Hypothalamus (tissue), 51 donors: ENCODE measurements at places on chromosomes 7 and 10.

DNA sequence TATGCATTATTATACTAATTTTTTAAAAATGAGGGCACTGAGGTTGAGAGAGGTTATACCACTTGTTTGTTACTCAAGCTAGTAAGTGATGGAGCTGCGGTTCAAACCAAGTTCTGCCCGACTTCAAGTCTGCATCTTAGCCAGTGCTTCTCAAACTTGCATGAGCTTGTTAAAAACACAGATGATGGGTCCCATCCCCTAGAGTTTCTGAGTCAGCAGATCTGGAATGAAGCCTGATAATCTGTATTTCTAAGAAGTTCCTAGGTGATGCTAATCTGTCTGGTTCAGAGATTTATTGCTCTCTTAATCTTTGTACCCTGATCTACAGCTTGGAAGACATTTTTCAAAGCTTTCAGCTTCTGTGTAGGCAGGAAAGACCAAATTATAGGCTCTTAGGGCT, 67.7 kb upstream of the CC2D2B start:
- no peak for DNase-seq

DNA sequence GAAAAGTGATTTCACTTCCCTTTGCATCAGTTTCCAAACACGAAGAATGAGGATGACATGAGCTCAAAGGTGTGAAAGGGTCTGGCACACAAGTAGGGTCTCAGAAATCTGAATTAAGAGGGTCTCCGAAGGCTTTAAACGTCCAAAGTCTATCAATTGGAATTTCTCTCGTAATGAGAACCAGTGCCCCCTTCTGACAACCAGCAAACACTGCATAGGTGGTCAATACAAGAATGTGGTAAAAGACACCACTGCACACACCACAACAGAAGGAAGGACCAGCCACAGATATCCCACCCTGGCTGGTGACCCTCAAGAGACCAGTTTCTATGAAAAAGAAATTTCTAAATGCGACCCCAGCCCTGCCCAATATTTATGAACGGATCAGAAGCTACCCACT, 78.1 kb downstream of the CALN1 start:
- DNase-seq, result no peak

- no peak for DNase-seq
Observed at GRCh38 chr7:113331155-113331898, 213.0 kb upstream of the SMIM30 start.

- DNase-seq, result no peak
Observed at GRCh38 chr7:47932016-47932415, 16.2 kb downstream of the PKD1L1 start.

GRCh38 chr10:33190406-33190805, 144.1 kb downstream of the NRP1 start:
- DNase-seq, result no peak

DNA sequence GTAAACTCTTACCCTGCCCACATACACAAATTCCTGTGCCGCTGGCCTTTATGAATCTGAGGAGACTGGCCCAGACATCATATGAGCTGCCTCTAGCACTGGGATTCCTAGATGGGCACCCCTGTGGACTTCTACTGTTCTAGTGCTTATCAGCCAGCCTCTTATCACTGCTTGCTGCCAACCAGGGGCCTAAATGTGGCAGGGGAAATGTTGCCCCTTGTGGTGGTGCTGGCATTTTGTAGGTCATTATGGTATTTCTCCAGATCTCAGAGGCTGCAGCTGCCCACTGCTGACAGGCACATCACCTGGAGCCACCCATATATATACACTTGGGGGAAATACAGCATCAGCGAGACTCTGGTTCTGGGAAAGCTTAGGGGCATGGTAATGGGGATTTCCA, 5.4 kb downstream of the SFR1 start:
- no peak for DNase-seq

- no peak for DNase-seq
Observed at GRCh38 chr10:23980094-23980493, 228.8 kb upstream of the KIAA1217 start.

GRCh38 chr10:3935141-3935540, 150.1 kb upstream of the KLF6 start:
- DNase-seq, result no peak

DNA sequence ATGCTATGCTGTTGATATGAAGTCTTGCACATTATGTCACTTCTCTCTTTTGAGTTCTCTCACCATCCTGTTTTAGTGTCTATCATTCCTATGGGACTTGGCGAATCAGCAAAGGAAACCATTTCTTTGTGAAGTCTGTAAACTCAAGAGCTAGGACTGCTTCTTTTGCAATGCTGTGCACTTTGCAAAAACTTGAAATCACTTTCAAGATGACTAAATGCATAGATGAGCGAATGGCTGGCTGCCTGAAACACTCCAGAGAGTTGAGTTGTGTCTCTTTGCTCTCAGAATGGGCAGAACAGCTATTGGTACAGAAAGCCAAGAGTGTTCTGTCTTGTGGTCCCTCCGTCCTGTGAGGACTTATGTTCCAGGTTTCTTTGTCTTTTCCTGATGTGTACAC, 18.3 kb upstream of the ELMO1 start:
- no peak for DNase-seq

DNA sequence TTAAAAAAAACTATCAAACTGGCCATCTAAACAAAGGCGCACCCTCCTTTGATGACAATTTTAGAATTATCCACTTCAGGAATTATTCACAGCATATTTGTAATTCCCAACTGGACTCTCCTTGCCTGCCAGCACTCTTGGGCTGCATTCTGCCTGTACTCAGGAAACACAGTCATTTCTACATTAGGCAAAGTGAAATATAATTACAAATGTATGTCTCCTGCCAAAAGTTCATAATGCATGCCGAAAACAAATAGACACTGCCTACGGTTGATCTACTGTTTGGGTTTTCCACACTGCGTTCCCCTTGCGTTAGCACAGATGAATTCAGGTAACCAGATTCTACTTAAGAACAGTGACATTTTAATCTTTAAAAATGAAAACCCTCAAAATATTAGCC, 1.9 kb downstream of the HGF start:
- DNase-seq, result no peak

DNA sequence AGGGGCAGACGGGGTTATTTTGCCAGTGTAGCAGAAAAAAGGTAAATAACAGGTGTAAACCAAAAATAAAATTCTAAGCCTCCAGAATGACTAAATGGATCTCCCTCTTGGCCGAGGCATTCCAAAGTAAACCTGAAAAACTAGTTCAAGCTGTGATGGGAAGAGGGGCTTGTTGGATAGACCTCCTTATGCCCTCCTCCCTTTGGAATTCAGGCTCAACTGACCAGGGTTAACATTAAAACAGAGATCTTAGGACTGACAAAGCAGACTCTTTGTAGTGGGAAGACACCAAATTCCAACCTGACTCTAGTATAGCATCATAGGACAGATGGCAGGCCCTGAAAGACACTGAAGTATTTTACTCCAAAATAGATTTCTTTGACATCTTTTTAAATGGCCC, 113.8 kb upstream of the ITGB1 start:
- no peak for DNase-seq

- DNase-seq, result no peak
Observed at GRCh38 chr10:127450644-127451043, 98.5 kb upstream of the NPS start.

DNA sequence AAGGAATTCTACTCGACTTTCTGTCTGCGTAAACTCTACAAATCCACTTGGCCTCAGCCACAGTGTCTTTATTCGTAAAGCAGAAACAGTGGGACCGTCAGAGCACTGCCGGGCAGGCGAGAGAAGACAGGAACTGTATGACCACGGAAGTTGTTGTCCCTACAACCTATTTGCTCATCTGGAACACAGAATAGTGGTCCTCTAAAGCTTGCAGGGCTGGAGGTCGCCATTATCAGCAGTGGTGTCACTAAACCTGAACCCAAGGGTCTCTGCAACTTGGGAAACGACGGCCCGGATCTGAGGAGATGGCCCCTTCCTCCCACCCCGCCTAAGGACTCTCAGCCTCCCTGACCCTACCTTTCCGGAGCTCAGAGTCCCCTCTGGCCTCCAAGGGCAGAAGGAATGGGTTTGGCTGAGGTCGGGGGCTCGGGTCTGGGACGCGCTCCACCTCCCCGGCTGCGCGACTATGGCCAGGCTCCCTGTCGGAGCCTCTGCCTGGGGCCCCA, 442 bp downstream of the STYXL1 start:
- no peak for DNase-seq

DNA sequence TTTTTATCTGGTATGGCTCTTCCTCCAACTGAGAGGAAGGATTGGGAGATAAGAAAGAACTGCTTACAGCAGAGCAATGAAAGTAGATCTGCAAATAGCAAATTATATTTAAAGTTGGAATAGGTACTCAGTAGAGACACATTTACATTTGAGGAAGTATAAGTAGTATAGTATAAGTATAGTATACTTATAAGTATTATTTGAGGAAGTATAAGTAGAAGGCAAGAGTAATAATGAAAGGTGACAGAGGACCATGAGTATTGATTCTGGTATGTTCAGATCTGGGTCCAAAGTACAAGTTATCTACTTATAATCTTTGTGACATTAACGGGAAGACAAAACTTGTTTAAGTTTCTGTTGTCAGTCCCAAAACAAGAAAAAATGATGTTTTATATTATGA, 527.6 kb upstream of the SORCS1 start:
- DNase-seq, result no peak

GRCh38 chr7:10930551-10930950, 43.1 kb upstream of the PHF14 start:
- no peak for DNase-seq

- DNase-seq, result no peak
Observed at GRCh38 chr10:75619635-75620034, 188.2 kb downstream of the LRMDA start.

DNA sequence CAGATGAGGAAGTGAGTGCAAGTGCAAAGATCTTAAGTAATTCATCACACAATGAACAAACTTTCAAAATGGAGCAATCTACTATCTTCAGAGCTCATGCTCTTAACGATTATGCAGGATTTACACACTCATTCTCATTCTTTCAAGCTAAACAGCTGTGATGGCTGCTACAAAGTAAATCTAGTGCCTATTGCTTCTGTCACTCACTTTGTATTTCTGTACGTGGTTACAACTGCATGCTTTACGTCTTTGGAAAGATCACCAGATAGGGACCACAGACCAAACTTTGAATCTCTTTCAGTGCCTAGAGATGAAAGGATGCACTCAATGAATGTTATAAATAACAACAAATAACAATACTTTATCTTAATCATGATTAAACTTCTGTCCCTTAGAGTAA, 194.6 kb downstream of the MAGI2 start:
- DNase-seq, result no peak

GRCh38 chr10:71354776-71355175, 35.7 kb downstream of the SLC29A3 start:
- no peak for DNase-seq

DNA sequence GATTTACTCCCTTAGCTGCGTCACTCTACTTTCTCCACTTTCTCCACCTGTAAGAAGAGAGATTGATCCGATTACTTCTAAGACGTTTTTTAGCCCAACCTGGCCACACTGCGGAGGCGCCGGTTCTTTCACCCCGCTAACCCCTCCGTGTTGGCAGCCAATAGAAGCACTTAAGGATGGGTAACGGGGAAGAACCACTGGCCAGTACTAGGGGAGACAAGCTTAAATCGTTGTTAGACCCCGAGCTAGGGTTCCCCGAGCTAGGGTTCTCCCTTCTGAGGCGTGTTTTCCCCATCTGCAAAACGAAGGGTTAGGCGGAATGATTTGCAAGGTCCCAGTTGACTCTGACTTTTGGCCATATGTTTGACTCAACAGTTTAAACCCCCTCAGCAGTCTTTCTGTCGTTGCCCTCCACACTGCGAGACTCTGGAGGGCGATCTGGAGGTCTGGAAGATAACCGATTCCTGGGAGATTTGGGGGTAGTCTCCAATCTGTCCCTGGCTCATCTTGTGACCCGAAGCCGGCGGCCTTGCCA, 644 bp downstream of the UMAD1 start:
- no peak for DNase-seq

DNA sequence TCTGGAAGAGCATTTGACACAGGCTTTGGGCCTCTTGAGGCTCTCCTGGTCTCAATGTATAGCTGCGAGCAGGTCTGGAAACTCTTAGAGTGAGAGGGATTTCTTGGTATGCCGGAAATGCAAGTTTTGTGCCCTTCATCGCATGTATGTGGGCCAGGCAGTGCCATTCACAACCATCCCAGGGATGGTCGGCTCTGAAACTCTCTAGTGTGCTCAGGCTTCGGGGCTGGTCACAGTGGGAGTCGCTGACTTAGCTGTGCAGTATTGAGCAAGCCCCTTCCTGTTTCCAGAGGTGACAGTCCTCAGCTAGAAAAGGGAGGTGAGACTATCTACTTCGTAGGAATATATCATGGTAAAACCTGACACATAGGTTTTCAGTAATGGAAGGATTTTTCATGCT, 2.0 kb upstream of the AOAH start:
- DNase-seq, result no peak

- no peak for DNase-seq
Observed at GRCh38 chr7:67470256-67470751, 473.7 kb downstream of the TYW1 start.

GRCh38 chr10:114492351-114493037, 88.2 kb upstream of the AFAP1L2 start:
- DNase-seq, result no peak

- DNase-seq, result no peak
Observed at GRCh38 chr7:82164813-82165212, 278.8 kb downstream of the CACNA2D1 start.

DNA sequence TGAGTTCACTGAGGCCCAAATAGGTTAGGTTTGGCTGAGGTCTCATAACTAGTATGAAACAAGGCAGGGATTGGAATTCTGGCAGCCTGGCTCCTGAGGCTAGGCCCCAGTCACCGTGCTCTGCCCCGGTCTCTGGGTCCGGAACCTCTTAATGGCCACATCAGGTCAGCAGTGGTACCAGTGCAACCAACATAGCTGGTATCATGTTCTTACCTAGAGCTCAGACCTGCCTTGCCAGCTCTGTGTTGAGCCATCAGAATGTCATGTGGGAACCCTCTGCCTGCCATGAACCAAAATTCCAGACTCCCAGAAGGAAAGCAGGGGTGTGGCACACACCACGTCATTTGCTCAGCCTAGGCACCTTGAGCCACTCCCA, 56.5 kb downstream of the ZNF467 start:
- no peak for DNase-seq

GRCh38 chr7:80623503-80624252, 14.8 kb upstream of the CD36 start:
- DNase-seq, result no peak
